Left kidney (tissue), 8 donors: ENCODE measurements at places on chromosomes 7 and 10. TPM values are rescaled to one million over a fixed set of nuclear protein-coding genes. Genes with fewer than 3 reads are reported as not detected.

DNA sequence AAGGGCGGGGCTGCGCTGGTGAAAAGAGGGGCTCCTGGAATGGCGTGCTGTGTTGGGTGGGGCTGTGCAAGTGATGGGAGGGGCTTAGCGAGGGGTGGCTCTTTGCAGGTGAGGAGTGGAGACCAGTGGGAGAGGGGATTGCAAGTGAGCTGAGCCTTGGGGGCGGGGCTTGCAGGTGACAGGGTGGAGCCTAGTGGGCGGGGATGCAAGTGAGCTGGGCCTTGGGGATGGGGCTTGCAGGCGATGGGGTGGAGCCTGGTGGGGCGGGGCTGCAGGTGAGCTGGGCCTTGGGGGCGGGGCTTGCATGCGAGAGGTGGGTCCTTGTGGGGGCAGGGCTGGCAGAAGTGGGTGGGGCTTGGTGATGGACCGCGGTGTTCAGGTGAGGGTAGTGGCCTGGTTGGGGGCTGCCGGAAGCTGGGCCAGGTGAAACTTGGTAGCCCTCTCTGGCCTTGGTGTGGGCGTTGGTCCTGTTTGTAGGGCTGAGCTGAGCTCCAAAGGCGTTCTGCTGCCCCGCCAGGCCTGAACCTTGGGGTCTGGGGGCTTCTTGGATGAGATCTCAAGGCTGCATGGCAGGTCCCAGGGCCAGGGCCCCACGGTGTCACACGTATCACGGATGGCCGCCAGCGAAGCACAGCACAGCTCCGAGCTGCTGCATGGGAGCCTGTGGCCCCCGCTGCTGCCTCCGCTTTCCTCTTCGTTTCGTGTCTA lies 743 bp upstream of the PITRM1 start:
- no peak for DNase-seq

GRCh38 chr10:88120599-88121333 lies 257.3 kb downstream of the PTEN start:
- DNase-seq, result no peak

GRCh38 chr10:46310851-46311250 lies 24.1 kb downstream of the ANTXRL start:
- no peak for DNase-seq

GRCh38 chr7:497346-497745 lies 22.3 kb downstream of the PDGFA start:
- DNase-seq, result no peak

GRCh38 chr7:157992511-157993160 lies 595.0 kb downstream of the PTPRN2 start:
- no peak for DNase-seq

GRCh38 chr7:121537031-121537430 lies 140.9 kb upstream of the FAM3C start:
- DNase-seq, result no peak

DNA sequence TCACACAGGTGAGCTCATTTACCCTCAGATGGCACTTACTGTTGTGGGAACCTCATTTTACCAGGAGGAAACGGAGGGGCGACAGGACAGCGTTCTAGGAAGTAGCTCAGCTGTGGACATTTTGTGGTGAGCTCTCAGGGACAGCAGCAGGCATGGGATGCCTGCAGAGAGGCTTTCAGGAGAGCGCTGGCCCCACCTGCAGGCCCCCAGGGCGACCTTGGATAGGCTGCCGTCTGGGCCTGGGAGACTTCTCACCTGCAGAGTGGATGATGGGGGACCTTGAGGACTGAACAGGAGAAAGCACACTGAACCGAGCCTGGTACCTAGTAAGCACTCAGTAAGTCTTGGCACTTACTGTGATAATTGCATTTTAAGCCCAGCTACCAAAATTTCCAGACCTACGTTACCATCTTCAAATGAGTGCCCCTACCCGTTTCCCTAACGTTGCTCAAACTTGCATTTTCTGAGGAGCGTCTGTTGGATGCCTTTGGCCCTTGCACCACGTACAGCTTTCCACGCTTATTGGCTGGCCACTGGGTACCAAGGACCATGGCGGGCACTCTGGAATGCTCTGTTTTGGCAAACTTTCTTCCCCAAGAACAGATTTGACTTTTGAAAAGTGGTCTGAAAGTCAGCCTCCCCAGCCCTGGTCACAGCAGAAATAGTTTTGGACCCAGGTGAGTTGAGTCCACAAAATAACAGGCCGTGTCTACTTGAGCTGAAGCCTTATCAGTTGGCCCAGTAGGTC lies 223.4 kb downstream of the EBF3 start:
- DNase-seq, result no peak

DNA sequence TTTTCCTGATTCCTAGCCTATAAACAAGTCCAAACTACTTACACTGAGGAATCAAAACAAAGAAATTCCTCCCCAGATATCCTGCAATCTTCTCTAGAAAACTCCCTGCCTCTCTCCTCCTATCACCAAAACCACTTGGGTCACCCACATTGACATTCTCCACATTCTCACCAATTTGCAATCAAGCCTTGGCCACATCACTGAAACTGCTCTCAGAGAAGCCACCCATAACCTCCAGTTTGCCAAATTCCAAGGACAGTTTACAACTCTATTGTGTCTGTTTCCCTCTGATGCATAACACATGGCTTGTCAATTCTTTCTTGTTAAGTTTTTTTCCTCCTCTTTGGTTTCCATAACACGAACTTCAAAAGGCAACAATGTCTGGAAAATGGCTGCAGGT lies 233.5 kb downstream of the XPNPEP1 start:
- DNase-seq, result no peak

GRCh38 chr10:97123765-97124164 lies 62.0 kb downstream of the SLIT1 start:
- DNase-seq, result no peak

DNA sequence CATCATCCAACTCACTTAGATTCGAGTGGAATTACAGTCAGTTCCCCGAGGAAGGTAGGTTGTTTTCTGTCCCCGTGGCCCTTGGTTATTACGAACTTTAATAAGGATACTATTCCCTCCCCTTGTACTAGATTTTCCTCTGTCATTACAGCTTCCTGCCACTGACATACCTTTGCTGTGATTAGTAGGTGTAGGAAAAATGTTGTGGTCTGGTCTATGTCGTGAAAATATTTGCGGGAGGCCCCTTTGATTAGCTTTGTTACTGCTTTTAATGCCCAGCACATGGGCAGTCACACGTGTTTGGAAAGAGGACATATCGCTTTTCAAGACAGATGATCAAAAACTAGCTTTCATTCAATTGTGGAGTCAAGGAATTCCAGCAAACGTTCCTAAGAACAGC lies 92.2 kb downstream of the GATA3 start:
- no peak for DNase-seq

DNA sequence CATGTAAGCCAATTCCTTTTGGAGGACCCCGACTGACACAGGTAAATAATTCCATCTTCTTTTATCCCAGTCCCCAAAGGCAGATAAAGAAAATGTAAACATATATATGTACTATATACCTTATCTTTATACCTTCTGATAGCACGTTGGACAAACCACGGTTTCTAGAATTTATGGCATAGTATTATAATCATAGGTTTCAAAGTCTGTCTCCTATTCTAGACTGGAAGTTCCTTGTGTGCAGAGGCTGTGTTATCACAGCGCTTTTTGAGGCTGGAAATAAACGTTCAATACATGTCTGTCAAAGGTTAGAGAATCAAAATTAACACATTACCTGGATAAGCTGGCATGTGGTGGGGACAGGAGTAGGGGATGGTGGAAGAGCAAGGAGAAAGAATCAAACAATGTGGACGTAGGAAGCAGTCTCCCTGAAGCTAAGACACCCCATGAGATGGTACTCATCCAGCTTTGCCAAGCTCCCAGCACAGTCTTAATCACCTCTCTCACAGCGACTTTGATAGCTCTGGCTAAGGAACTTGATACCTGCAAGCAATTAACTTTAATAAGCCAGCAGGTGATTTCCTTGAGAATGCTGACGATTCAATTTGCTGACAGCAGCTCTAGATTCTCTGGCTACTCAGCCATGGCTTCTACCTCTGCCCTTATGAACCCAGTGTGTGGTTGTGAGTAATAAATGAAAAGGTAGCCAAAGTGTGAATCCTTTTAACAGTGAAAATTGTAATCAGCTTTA lies 208.4 kb upstream of the LRRTM3 start:
- DNase-seq, result peak; percentile 42

DNA sequence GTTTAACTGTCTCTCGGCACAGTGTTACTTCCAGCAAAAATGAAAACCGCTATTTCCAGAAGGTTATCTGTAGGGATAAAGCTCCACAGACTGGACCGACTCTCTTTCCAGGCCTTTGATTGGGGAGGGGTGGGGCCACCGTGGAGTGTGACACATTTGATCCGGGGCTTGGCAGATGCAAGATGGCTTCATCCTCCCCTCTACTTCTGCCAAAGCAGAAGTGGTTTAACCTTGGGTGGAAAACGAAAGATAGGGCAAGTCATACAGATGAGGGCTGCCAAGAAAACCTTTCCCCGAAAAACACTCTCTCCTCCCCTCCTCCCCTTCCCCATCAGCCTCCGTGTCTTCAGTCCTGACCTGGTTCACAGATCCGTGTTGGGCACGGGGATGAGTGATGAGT lies 139.7 kb upstream of the SH2B2 start:
- DNase-seq, result no peak

DNA sequence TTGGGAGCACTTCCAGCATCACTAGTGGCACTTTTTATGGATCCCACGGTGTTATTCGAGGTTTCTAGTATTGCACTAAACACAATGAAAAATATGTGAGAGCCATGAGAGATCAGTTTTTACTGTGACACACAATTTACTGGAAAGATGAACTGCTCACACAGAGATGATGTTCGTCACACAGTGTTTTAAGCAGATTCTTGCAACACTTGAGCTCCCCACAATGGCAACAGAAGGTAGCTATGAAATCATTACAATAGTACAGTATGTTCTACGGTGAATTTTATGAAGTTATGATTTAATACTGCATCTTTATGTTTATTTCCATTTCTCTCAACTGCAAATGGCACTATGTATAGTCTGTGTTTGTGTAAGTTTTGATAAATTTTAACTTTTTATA lies 27.4 kb upstream of the ENTPD1 start:
- no peak for DNase-seq

DNA sequence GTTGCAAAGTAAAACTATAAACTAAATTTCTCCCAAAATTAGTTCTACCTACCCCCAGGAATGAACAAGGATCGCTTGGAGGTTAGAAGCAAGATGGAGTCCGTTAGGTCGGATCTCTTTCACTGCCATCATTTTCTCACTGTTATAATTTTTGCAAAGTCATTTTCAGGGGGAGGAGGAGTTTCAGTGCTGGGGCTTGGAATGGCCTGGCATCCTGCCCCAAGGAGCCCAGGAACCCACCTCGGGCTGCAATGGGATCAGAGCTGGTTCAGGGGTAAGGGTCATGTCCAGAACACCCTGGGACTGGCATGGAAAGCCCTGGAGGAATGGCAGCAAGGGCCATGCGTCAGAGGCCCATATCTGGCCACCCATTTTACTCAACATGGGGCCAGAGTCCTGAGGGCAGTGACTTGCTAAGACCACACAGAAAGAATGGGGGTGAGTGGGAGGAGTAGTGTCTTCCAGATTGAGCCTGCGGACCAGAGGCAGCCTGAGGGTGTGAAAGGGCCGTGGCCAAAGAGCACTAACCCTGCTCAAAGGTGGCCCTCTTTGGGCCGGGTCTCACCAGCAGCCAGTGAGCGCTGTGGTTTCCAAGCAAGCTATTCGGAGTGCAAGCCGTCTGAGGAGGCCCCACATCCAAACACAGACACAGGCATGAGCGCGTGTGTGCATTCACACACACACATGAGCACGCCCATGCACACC lies 31.8 kb downstream of the GPRIN2 start:
- no peak for DNase-seq

DNA sequence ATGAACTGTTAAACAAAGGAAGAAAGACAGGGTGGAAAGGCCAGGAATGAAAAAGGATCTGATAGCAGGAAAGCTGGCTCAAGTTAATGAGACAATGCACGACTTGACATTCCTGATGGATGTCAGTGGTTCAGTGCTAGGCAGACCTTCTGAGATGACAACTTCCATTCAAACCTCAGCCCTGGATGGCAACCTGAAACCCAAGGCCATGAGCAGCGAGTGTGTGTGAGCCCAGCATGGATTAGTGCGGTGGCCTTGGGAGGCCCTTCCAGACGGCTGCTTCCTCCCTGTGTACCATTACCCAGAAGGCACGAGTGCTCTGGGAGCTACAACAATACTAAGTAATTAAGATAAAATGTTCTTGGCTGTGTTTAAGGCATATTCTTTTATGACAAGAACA lies 18.8 kb downstream of the TRIL start:
- no peak for DNase-seq

DNA sequence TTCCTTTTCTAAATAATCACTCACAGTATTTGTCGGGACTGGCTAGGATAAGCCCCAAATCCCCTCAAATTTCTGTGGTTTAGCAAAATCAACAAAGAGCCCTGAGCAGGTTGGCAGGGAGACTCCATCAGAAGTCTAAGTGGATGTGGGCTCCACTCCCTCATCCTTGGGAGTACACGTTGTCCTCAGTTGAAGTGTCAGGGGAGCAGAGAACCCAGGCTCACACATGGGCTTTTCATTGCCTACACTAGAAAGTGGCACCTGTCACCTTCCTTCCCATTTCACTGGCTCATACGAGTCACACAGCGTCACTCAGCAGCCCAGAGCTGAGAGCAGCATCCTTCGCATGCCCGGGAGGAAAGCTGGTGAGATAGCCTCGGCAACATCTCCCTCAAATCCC lies 421.3 kb upstream of the FZD8 start:
- no peak for DNase-seq

- DNase-seq, result no peak
Observed at GRCh38 chr7:157603716-157604115, 266.9 kb downstream of the DNAJB6 start.

DNA sequence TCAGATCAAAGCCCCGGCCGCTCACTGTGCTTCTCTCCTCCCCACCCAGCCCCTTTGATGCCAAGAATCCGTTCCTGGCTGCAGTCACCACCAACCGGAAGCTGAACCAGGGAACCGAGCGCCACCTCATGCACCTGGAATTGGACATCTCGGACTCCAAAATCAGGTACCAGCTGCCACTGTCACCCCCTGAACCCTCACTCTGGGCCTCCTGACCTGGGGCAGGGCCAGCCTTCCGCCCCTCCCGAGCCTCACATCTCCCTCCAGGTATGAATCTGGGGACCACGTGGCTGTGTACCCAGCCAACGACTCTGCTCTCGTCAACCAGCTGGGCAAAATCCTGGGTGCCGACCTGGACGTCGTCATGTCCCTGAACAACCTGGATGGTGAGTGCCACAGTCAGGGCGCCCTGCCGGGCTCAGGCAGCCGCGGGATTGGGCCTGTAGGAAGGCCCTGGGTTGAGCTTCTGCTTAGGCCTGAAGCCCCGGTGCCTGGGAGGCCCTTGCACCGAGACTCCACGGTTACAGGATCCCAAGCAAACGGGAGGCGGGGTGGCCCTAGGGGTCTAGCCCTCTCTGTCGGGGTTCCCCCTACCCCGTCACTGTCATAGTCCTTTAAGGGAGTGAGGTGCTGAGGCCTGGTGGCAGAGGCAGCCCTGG lies 10.8 kb downstream of the TMEM120A start:
- DNase-seq, result no peak

GRCh38 chr10:123621492-123621891 lies 44.7 kb upstream of the GPR26 start:
- DNase-seq, result no peak

The ABI1 gene
- polyA plus RNA-seq, result 72.4 TPM

The HDAC9 gene
- polyA plus RNA-seq, result 10.4 TPM

The AZGP1 gene
- polyA plus RNA-seq, result 51.8 TPM

The JCAD gene
- 29.7 TPM for polyA plus RNA-seq

The PGAM2 gene
- polyA plus RNA-seq, result 1.1 TPM

The SFTPA1 gene
- not detected for polyA plus RNA-seq

The GIMAP2 gene
- polyA plus RNA-seq, result 7.2 TPM
